ENCODE measurements at places on chromosomes 12 and 14.

GRCh38 chr14:50943261-50943942 lies 881 bp downstream of the PYGL start:
- DNase-seq: no peak

GRCh38 chr14:20714593-20715250 lies 26.2 kb downstream of the ANG start:
- no peak for DNase-seq

GRCh38 chr14:69398818-69399210 lies 322 bp downstream of the SLC39A9 start:
- DNase-seq: no peak

DNA sequence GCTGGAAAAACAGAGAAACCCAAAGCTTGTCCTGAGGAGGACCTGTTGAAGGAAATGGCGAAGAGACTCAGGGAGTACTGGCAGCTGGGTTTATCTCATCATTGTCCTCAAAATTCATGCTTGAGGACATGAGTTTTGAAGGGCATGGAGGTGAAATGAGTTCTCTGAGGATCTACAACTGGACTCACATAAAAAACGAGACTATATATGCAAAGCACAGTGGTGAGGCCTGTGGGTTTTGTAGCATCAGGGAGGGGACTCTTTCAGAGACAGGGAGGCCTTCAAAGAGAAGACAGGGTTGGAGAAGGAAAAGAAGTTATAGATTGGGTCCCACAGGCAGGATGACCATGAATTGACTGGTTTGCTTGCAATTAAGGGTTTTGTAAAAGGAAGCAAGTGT lies 71.3 kb upstream of the SCN8A start:
- no peak for DNase-seq

GRCh38 chr12:5499566-5500330 lies 67.8 kb downstream of the NTF3 start:
- DNase-seq: no peak

GRCh38 chr12:42473561-42473960 lies 116.0 kb downstream of the PRICKLE1 start:
- no peak for DNase-seq

DNA sequence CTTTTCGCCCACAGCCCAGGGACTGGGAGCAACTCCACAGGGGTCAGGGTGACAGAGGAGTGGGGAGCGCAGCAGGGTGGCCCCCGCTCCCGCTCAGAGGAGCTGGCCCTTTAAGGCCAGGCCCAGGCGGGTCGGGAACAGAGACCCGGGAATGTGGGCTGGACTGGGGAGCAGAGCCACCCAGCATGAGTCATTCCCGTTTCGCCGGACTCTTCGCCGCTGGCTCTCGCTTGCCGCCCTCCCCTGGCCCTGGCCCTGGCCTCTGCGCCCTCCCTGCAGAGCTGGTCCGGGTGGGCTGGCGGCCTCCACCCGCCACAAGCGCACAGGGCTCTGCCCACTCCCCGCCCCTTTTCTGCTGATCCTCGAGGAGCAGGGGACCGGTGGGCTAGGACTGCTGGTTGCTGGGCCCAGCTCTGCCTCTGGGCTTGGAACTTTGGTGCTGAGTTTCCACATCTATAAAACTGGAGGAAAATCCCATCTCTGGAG lies 92.8 kb downstream of the NINJ2 start:
- no peak for DNase-seq

Data from activated CD4-positive, CD25-positive, alpha-beta regulatory T cell (primary cell).